GM12892 (cell line): ENCODE measurements at places on chromosomes 1 and 21.
A peak's percentile ranks its signal among the peaks of the same experiment; 100 is the strongest.

GRCh38 chr1:191546803-191547202, 611.5 kb upstream of the RGS18 start:
- no peak for DNase-seq

- DNase-seq = no peak
These were observed 5.8 kb upstream of the CFAP74 start for GRCh38 chr1:2009101-2010053.

GRCh38 chr1:192568063-192568462, 7.5 kb upstream of the RGS1 start:
- no peak for DNase-seq

DNA sequence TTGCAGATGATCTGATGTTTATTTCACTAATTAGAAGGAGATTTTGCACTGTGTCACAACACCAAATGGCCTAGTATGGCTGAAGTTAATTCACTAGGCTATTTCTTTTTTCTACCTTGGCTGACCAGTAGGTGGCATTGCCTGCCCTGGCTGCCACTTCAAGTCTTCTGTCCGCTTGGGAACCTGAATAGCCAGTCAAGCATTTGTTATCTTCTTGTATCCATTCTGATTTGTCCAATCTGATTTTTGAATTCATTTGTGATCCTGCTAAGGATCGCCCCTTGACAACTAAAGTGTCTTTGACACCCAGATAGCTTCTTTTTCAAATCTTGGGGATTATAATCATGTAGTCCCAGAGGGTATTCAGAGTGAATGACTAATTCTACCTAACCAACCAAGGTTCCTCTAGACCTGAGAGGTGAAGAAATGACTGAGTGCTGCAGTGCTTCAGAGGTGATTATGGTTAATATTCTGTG, 99.4 kb downstream of the GIPC2 start:
- DNase-seq = no peak

- no peak for DNase-seq
These were observed 54.7 kb downstream of the MAP3K7CL start for GRCh38 chr21:29185172-29185571.

GRCh38 chr1:208137193-208137592, 107.0 kb downstream of the PLXNA2 start:
- no peak for DNase-seq

GRCh38 chr1:101367630-101368029, 130.8 kb downstream of the S1PR1 start:
- no peak for DNase-seq

- DNase-seq = no peak
These were observed 827 bp downstream of the OR2B11 start for GRCh38 chr1:247456914-247457639.

- DNase-seq = peak; percentile 47
These were observed 233.0 kb upstream of the IRF2BP2 start for GRCh38 chr1:234842726-234843641.

- DNase-seq = peak; percentile 36
These were observed 75.6 kb upstream of the KAZN start for GRCh38 chr1:14522926-14523241.

GRCh38 chr1:87104945-87105344, 190.5 kb downstream of the HS2ST1 start:
- DNase-seq = no peak

DNA sequence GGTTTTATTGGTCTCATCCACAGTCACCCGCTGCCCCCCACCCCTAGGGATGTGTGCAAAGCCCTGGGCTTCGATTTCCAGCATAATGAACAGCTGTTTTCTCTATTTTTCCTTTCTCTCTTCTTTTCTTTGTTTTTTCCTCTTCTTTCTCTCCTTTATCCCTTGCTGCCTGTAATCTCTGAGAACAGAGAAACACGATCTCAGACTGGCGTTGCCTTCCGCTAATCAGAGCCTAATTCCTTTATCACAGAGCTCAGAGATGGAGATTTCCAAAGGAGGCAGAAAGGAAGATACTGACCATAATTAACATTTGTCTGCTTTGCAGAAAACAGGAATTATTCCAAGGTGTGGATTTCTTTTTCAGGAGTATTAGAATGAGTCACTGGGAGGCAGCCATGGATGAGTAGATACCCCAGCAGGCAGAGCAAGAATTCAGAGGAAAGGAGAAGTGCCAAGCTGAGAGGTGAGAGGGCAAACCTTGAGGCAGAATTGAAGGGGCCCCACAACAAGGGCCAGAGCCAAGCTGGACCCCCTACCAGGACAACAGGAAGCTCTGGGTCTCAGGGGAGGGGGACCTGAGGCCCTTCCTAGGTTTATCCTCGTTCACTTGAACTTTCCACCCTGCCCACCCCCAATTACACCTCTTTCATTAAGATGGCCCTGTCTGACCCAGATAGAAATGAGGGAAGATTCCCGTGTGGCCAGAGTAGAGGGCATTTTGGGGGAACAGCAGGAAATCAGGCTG, 33.3 kb downstream of the MATN1 start:
- DNase-seq = no peak

DNA sequence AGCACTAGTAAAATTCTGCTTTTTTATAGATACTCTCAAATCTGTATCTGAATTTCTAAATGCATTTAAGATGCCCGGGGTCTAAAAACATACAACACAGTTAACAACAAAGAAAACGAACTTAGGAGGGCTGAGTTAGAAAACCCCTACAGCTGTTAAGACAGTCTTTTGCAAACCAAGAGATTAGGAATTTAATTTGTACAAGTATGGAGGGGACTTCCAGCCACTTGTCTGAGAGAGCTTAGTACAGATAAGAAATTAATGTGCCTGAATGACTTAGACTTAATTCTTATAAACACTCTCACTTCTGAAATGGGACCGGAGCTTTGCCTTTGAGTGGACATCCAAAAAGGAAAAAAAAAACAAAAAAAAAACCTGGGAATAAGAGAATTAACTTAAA, 61.6 kb downstream of the SMYD3 start:
- no peak for DNase-seq

GRCh38 chr1:86176226-86176625, 19.7 kb upstream of the COL24A1 start:
- no peak for DNase-seq

DNA sequence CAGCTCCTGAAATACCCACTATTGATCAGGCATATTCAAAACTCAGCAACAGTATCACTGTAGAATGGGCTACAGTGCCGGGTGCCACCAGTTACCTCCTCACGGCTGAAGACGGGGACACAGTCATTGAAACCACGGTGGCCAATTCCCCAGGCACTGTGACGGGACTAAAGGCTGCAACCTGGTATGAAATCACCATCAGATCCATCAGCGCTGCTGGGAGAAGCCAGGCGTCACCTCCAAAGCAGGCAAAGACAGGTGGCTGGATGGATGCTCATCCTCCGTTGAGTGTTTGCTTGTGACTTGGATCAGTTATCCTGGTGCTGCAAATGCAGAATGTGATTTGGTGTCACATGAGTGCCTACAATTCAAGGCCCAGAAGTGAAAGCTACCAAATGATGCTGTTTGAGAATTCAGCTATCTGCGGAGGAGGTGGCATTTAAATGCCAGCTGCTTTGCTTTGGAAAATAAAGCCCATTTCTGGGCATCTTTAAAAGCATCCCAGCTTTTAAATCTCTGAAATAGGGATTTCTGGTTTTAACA, 5.1 kb downstream of the FNDC7 start:
- no peak for DNase-seq
